ENCODE measurements at places on chromosomes 12 and 14.

- no peak for DNase-seq
Observed at GRCh38 chr12:122244565-122245371, 18.9 kb upstream of the DIABLO start.

- DNase-seq, result no peak
Observed at GRCh38 chr14:79992407-79993198, 218.7 kb downstream of the DIO2 start.

DNA sequence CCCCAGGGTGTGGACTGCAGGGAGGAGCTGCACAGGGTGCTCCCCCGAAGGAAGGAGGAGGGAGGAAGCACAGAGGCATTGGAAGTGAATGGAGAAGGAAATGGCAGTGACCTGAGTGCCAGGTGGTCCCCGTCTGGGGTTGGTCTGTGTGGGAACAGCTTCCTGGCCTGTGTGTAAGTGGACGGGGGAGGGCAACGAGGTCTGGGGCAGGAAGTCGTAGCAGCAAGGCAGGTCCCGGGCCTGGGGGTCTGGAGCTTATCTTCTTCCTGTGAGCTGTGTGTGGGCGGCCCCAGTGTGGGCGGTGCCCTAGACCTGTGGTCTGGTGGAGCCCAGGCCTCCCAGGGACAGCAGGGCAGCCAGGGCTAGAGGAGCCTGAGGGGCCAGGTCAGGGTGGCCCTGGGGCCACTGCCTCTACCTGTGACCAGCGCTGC is 382.1 kb downstream of the TMEM121 start:
- DNase-seq, result no peak

DNA sequence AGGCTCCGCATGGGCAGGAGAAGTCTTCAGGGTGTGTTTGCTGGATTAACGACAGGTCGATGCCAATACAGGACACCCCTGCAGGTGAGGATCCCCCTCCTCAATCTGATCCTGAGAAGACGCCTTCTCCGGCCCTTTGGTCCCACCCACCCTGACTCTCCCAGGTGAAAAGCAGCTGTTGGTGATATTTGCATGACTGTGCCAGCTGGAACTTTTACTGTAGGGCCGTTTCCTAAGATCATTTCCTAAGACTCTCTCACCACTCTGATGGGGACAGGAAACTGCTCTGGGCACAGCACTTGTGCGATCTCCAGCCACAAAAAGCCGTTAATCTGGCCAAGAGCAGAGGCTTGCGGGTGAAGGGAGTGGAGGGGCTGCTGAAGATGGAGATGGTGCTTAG is 16.8 kb upstream of the EIF5 start:
- no peak for DNase-seq

DNA sequence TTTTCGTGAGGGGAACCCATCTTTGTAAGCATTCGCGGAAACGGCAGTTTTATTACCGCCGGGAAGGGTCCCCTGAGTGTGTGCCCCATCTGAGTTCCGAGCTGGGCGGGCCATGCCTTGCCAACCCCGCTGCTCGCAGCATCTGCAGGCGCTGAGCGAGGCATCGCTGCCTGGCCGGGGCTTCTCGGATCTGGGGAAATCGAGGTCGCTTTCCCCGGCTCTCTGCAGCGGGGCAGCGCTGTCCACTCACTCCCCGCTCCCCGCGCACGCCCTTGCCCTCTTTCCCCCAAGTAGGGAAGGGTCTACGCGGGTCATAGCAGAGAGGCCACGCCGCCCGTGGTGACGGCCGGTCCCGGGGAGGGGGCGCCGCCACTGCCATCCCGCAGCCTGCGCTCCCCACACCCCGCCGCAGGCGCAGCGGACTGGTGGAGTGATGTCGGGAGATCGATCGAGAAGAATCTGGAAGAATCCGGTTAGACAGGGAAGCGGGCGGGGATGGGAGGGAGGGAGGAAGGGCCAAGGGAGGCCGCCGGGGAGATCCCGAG is 507 bp upstream of the FKBP4 start:
- peak; percentile 68 for DNase-seq

Measured in AG08395 (cell line).